ENCODE measurements at places on chromosomes 11 and 22.

- no peak for DNase-seq
Measured at GRCh38 chr11:95913830-95914615, 9.9 kb downstream of the MTMR2 start.

DNA sequence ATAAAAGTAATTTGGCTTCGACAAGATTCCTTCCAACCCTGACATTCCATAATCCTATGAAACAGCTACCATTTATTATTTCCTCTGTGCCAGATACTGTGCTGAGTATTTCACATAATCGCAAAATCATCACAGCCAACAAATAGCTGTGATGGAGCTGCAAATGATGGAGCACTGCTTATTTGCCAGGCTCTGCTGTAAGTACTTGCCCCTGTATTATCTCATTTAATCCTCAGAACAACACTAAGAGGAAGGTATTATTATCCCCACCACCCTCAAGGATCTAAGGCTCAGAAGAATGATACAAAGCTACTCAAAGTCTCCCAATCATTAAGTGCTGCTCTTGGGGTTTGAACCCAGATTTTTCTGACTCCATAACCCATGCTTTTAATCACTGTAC, 145.5 kb downstream of the CCDC34 start:
- no peak for DNase-seq

GRCh38 chr22:46044621-46045458, 67.9 kb upstream of the WNT7B start:
- DNase-seq, result no peak

DNA sequence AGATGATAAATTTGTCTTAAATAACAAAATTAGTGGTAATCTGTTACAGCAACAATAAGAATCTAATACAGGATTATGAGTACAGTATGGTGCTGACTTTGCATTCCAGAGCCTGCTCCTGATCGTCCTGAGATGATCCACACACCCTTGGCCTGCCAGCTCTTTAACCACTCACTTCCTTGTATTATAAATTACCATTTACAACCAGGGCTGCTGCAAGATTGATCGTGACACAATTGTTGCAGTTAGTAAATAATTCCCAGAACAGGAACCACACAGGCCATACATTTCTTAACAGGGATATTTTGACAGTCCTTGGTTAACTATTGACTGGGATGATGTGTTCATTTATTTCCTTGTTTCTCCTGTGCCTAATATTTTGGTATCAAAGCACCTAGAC, 3.8 kb upstream of the CBLIF start:
- no peak for DNase-seq

DNA sequence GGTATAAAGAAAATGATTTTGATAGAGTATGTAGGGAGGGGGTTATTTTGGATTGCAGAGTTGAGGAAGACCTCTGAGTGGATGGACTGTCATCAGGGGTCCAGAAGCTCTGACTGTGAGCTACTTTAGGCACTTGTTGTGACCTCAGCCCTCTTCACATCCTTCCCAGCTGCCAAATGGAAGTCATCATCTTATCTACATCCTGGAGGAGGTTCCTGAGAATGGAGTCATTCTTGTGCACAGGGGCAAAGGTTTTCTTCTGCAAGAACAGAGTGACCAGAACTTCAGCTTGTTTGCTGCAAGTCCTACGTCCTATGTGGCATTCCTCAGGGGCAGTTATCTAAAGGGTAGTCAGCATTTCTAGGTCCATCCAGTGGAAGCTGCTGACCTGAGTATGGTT, 393.8 kb downstream of the AASDHPPT start:
- DNase-seq, result no peak

DNA sequence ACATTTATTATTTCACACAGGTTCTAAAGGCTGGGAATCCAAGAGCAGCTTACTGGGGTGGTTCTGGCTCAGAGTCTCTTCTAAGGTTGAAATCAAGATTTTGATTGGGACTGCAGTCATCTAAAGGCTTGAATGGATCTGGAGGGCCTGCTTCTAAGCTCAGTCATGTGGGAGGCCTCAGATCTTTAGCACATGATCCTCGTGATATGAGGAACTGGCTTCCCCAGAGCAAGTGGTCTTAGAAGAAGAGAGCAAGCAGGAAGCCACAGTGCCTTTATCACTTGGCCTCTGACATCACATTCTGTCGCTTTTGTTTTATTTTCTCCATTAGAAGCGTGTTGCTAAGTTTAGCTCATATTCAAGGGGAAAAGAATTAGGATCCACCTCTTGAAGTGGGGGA, 88.9 kb downstream of the ARFGAP2 start:
- DNase-seq, result no peak

DNA sequence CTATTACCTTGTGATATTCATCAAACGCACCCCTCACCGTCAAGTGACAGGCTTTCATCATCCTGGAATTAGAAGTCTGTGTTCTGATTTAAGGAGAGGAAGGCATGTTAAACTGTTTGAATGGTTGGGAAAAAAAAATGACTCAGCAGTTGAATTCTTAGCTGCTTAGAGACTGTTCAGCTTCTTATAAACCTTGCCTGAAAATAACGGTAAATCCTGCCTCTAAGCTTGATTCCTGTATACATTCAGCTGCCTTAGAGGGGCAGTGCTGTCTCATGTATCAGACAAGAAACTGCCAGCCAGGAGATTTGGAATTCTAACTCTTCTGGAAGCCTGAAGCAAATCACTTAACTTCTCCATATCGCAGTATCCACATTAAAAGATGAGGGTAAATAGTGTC, 437.4 kb downstream of the JRKL start:
- DNase-seq, result no peak

- no peak for DNase-seq
Measured at GRCh38 chr22:24584166-24584790, 8.6 kb downstream of the LRRC75B start.
